GOT3 (cell line): ENCODE measurements at places on chromosomes 6 and 20.

GRCh38 chr20:32621071-32621890, 36.1 kb upstream of the NOL4L start:
- DNase-seq: no peak

- DNase-seq: no peak
These were observed 68.1 kb downstream of the ADGB start for GRCh38 chr6:146666909-146667308.

GRCh38 chr6:26597389-26597766, 625 bp downstream of the ABT1 start:
- DNase-seq: no peak

GRCh38 chr6:3740551-3741476, 10.7 kb downstream of the PXDC1 start:
- no peak for DNase-seq
